ENCODE measurements at places on chromosomes 13 and 19.

DNA sequence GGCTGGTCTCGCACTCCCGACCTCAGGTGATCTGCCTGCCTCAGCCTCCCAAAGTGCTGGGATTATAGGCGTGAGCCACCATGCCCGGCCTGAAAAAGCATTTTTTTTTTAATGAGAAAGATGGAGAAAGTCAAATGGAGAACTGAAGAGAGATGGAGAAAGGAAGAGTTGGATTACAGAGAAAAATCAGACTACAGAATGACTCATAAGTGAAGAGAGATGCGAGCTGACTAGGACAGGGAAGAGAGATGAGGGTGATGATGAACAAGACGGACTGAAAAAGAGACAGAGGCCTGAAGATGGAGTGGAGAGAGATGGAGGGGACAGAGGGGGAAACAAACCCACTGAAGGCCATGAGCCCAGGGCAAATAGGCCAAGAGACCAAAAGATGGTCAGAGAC lies 1.5 kb downstream of the DHX34 start:
- no peak for DNase-seq

- no peak for DNase-seq
Observed at GRCh38 chr19:48746738-48747575, at the start of gene IZUMO1. Gene IZUMO1 (minus strand): TSS chr19:48746909. CDS start chr19:48745859, 1,050 bp downstream.

DNA sequence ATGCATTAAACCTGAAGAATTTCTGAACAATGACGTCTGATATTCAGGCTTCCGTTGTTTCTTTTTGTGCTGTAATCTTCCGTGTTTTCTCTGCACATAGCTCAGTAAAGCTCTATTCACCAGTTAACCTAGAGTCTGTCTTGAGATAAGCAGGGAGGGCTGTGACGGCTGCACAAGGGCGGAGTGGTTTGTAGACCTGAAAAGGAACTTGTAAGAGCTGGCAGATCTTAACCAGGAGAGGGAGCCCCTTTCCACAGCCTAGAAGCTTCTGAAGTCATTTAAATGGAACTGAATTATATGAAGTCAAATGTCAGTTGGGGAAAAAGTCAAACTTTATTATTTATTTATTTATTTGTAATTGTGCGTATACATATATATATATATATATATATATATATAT lies 27.5 kb downstream of the DPRX start:
- peak; percentile 21 for DNase-seq

- DNase-seq: no peak
Observed at GRCh38 chr13:47226516-47226915, 329.7 kb upstream of the HTR2A start.

- no peak for DNase-seq
Observed at GRCh38 chr13:44219577-44220548, 153.8 kb upstream of the SERP2 start.

DNA sequence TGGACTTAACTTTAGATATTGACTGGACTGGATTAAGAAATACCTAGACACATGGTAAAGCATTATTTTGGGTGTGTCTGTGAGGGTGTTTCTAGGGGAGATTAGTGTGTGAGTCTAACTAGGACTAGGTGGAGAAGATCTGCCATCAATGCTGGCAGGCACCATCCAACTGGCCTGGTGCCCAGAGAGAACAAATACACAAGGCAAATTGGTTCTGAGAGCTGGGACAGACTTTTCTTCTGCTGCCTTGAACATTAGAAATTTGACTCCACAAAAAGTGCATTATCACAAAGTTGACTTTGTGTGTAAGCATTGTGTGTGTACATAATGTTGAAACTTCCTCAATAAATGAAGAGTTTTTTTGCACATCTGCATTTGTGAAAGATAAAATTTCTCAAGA lies 522.1 kb downstream of the SUCLA2 start:
- no peak for DNase-seq

DNA sequence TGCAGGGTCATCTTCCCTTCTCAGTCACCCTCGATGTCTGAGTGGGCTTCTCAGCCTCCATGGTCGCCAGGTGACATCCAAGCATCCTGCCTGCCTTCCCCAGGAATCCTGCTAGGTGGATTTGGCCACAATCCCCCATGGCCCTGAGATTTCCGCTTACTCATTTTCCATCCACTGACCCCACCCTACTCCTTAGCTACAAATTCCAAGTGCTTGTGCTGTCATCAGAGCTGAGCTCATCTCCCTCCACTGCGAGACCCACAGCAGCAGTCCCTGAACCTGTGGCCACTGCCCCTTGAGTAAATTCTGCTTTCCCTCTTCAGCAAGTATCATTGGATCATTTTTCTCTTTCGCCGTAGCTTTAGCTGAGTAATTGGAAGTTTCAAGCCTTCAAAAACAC lies 90.5 kb upstream of the ANKRD10 start:
- no peak for DNase-seq

DNA sequence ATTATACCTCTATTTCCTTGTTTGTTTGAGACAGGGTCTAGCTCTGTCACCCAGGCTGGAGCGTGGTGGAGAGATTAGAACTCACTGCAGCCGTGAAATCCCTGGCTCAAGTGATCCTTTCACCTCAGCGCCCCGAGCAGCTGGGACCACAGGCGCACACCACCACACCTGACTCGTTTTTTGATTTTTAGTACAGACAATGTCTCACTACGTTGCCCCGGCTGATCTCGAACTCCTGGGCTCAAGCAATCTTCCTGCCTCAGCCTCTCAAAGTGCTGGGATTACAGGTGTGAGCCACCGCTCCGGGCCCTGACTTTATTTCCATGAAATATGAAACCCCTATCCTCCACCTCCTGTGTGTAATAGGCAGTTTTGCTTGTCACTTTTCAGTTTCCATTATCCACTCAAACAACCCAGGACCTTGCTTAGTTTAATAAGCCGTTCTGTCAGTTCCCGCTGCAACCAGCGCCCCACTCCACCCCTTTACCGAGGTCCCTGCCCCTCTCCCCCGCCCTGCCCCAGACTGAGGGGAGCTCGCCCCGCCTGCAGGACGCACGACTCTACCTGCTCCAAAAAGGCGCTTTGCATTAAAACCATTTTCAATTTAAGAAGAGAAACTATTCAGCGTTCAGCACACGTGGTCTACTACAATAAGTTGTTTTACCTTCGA lies 16.9 kb downstream of the ZNF816 start:
- peak; percentile 84 for DNase-seq

DNA sequence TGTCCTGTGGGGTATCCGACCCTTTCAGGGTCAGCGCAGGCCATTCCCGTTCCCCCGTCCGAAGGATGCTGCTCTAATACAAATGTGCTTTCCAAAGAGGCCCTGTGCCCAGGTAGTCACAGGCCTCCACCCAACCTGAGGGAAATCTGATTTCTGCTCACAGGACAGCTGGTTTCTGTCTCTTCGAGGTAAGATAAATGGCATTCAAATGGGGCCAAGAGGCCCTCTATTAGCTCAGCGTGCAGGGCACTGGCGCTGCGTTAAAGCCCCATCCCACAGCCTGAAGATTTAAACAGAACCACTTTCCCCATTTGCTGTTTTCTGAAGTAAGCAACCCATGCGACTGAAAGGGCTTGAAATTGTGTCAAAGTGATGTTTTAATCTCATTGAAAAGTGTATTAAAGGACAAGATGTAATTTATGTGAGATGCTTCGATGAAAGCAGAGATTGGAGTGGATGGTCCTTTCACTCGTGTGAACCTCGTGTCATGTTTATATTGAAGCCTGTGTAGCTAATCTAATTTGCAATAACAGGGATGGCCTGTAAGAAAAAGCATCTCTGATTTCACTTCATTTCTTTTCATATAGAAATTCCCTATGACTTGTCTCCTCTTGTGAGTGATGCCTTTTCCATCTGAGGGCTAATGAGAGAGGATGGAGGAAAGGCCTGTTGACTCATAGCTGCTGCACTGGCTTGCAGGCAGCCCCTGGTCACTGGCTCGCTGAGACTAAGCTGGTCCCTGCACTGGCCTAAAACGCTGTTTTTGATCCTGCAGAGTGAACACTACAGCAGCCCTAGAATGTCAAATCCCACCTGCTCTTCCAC lies 7.3 kb upstream of the SOX1 start:
- no peak for DNase-seq

- DNase-seq: no peak
Observed at GRCh38 chr19:18469069-18469846, 31.3 kb upstream of the ISYNA1 start.

Measured in T47D (cell line).